Astrocyte (in vitro differentiated cells and primary cell): ENCODE measurements at places on chromosomes 4 and X.

DNA sequence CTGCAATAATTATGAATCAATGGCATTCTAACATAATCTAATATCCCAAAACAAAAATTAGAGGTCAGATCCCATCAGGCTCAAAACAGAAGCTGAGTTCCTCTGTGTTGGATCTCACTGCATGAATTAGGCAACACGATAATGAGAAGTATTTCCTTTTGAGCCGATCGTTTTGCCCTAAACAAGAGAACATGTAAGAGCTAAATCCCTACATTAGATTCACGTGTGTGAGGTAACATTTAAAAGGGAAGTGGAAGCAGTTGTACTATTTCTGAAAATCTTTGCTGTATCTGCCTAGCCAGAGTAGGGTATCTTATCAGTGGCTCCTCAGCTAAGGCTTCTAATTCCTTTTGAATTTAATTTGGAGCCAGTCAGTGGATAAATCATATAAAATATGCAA, 115.6 kb downstream of the C4orf51 start:
- H3K27ac ChIP-seq, result no peak overlapping the region
- no peak overlapping the region for H3K4me3 ChIP-seq
- H3K27me3 ChIP-seq, result no peaks in the 10 kb centered on the region
- H3K36me3 ChIP-seq, result no peaks in the 10 kb centered on the region

GRCh38 chr4:98515470-98515809, 143.0 kb downstream of the TSPAN5 start:
- peaks cover 68% of the 10 kb centered on the region for H3K4me1 ChIP-seq
- H3K36me3 ChIP-seq, result no peaks in the 10 kb centered on the region
- H3K4me3 ChIP-seq, result no peak overlapping the region
- H3K27me3 ChIP-seq, result no peaks in the 10 kb centered on the region

- no peaks in the 10 kb centered on the region for H3K27me3 ChIP-seq
- no peaks in the 10 kb centered on the region for H3K36me3 ChIP-seq
- DNase-seq, result no peak
- H3K4me3 ChIP-seq, result peak overlapping the region; percentile 71
Measured at GRCh38 chr4:102431608-102431961, 69.6 kb upstream of the NFKB1 start.

- peaks cover 24% of the 10 kb centered on the region for H3K4me1 ChIP-seq
- DNase-seq, result peak; percentile 78
- H3K4me3 ChIP-seq, result no peak overlapping the region
- H3K36me3 ChIP-seq, result no peaks in the 10 kb centered on the region
- no peak overlapping the region for H3K27ac ChIP-seq
Measured at GRCh38 chrX:154717824-154718223, 33.1 kb downstream of the GAB3 start.

GRCh38 chr4:46974891-46975543, 18.4 kb downstream of the GABRA4 start:
- H3K4me3 ChIP-seq, result no peak overlapping the region
- no peaks in the 10 kb centered on the region for H3K36me3 ChIP-seq
- DNase-seq, result no peak

GRCh38 chrX:96770315-96770714, 85.7 kb downstream of the DIAPH2 start:
- H3K36me3 ChIP-seq, result no peaks in the 10 kb centered on the region
- no peak overlapping the region for H3K27ac ChIP-seq
- no peaks in the 10 kb centered on the region for H3K27me3 ChIP-seq
- H3K4me3 ChIP-seq, result no peak overlapping the region
- DNase-seq, result no peak
- no peaks in the 10 kb centered on the region for H3K4me1 ChIP-seq

DNA sequence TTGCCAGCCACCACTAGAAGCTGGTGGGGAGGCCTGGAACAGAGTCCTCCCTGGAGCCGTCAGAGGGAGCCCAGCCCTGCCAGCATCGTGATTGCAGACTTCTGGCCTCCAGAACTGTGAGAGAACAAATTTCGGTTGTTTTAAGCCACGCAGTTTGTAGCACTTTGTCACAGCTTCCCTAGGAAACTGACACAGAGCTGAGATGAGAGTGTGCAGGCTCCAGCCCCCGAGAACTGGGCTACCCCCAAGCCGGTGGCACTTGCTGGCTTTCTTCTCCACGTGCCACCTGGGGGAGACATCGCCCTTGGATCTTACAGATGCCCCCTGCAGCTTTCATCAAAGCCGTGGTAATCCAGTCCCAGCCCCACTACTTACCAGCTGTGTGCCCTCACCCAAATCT, 83.7 kb downstream of the PPP2R2C start:
- no peak overlapping the region for H3K27ac ChIP-seq
- H3K36me3 ChIP-seq, result no peaks in the 10 kb centered on the region
- no peaks in the 10 kb centered on the region for H3K4me1 ChIP-seq
- peaks cover 2% of the 10 kb centered on the region for H3K27me3 ChIP-seq
- no peak for DNase-seq
- no peak overlapping the region for H3K4me3 ChIP-seq

DNA sequence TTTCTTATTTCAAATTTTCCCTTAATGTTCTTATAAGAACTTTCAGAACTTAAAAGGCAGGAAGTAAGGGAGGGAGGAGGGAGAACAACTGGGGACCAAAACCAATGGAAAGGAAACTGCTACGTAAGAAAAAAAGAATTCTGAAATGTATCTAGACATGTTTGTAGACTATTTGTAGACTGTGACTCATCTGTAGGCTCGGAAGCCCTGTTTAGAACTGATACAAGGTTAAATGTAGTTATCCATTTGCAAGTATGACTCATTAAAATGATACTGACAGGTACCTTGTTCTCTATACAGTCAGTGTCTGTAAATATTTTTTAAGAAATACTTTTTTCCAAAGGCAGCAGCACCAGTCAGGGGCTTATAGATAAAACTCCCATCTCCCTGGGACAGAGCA, 202.0 kb downstream of the DHX15 start:
- peak; percentile 91 for DNase-seq
- no peak overlapping the region for H3K4me3 ChIP-seq
- H3K27ac ChIP-seq, result no peak overlapping the region
- H3K4me1 ChIP-seq, result peaks cover 4% of the 10 kb centered on the region
- H3K27me3 ChIP-seq, result no peaks in the 10 kb centered on the region

DNA sequence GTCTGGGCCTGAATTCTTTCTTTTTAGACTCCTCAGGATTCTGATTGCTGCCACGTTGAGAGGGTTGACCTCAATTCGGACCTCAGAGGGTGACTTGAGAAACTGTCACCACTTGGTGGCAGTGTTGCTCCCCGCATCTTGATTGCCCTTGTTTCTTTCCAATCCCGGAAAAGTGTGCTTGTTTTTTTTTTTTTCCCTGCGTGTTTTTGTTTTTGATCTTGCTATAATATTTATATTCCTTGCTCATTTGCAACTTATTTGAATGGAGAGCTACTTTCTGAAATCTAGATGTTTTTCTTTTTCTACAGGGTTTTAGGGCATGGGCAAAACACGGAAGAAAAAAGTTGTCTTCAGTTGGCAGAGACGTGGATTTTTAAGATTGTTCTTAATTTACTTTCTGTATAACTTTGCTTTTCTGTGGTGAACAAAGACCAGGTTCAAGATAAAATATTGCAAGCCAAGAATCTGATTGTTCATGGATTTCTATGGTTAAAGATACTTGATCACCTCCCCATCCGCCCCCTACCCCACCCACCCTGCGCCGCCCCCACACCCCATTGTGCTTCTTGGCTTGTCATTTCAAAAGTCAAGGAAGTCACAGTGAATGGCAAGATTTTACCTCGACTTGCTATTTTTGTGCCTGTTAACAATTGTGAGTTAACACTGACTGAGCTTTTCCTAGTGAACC, 102.0 kb downstream of the PTTG2 start:
- peaks cover 3% of the 10 kb centered on the region for H3K36me3 ChIP-seq
- H3K27me3 ChIP-seq, result no peaks in the 10 kb centered on the region
- H3K27ac ChIP-seq, result peak overlapping the region; percentile 36
- H3K4me1 ChIP-seq, result peaks cover 12% of the 10 kb centered on the region
